ENCODE measurements at places on chromosomes 7 and 10.

GRCh38 chr10:48937796-48938195 is 1.8 kb downstream of the LRRC18 start:
- no peak overlapping the region for H3K4me3 ChIP-seq
- DNase-seq = no peak
- H3K27ac ChIP-seq = no peak overlapping the region
- peaks cover 3% of the 10 kb centered on the region for H3K27me3 ChIP-seq
- no peaks in the 10 kb centered on the region for H3K36me3 ChIP-seq

GRCh38 chr10:112374724-112375541 is 1.0 kb downstream of the ACSL5 start:
- peak overlapping the region; percentile 83 for H3K27ac ChIP-seq
- peak overlapping the region; percentile 64 for H3K4me3 ChIP-seq
- no peak for DNase-seq
- H3K36me3 ChIP-seq = no peaks in the 10 kb centered on the region
- peaks cover 36% of the 10 kb centered on the region for H3K4me1 ChIP-seq

DNA sequence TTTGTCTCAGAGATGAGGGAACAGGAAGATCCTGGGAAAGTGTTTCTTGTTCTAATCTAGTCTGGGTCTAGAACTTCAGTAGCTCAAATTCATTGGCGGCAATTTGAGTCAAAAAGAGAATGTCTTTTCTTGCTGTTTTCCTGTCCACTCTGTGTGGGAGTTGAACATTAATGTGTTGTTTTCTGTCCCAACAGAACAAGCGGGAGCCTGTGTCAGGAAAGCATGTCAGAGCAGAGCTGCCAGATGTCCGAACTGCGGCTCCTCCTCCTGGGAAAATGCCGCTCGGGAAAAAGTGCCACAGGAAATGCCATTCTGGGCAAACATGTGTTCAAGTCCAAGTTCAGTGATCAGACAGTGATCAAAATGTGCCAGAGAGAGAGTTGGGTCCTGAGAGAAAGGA is 16.0 kb downstream of the GIMAP8 start:
- H3K4me3 ChIP-seq = peak overlapping the region; percentile 57
- H3K4me1 ChIP-seq = peaks cover 48% of the 10 kb centered on the region
- no peak for DNase-seq
- peak overlapping the region; percentile 65 for H3K27ac ChIP-seq
- H3K27me3 ChIP-seq = no peaks in the 10 kb centered on the region

- no peaks in the 10 kb centered on the region for H3K4me1 ChIP-seq
- H3K4me3 ChIP-seq = no peak overlapping the region
- H3K27me3 ChIP-seq = no peaks in the 10 kb centered on the region
- H3K36me3 ChIP-seq = no peaks in the 10 kb centered on the region
Observed at GRCh38 chr7:11727864-11728263, 104.1 kb downstream of the THSD7A start.

GRCh38 chr7:131603932-131604331 is 47.5 kb upstream of the PODXL start:
- no peak overlapping the region for H3K4me3 ChIP-seq
- no peak for DNase-seq
- H3K4me1 ChIP-seq = peaks cover 45% of the 10 kb centered on the region
- H3K27ac ChIP-seq = no peak overlapping the region

GRCh38 chr7:47435889-47436312 is 146.0 kb downstream of the TNS3 start:
- H3K27ac ChIP-seq = no peak overlapping the region
- peaks cover 16% of the 10 kb centered on the region for H3K36me3 ChIP-seq

GRCh38 chr7:90708841-90709317 is 112.8 kb downstream of the CDK14 start:
- H3K4me3 ChIP-seq = no peak overlapping the region
- DNase-seq = no peak

DNA sequence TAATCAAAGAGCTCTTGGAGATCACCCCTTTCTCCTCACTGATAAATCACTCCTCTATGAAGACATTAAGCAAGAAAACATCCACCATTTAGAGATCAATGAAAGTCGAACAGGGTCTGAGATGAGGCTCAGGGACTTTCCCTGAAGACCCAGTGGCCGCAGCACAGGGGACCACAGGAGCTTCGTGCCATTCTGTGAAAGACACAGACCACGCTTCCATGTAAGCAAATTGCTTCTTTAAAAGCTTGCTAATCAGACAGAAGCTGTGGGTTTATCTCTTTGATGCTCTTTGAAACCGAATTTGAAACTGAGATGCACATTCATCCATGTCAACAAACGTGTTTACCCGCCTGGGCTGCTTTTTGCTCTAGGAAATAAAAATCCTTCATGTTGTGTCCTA is 231.9 kb upstream of the PPP2R2D start:
- H3K36me3 ChIP-seq = no peaks in the 10 kb centered on the region
- DNase-seq = no peak
- no peak overlapping the region for H3K27ac ChIP-seq
- H3K27me3 ChIP-seq = peaks cover 23% of the 10 kb centered on the region

DNA sequence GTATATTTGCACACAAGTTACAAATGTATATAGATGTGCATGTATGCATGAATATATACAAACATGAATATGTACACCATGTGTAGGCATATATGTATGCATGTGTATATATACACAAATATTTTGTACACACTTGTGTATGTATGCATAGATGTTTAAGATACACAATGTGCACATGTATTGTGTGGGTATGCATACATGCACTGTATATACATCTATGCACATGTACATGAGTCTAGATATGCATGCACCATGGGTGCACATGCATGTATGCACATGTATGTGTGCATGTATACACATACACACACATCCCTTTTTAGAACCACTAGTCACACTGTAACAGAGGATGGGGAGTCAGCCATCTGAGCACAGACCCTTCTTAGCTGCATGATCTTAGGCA is 249.4 kb downstream of the COBL start:
- H3K36me3 ChIP-seq = no peaks in the 10 kb centered on the region
- no peak overlapping the region for H3K4me3 ChIP-seq
- H3K4me1 ChIP-seq = peaks cover 49% of the 10 kb centered on the region
- DNase-seq = no peak

All from left ventricle myocardium inferior (tissue), 1 donor.